Stimulated activated CD4-positive, alpha-beta T cell treated with anti-CD3 and anti-CD28 coated beads, TNF-alpha, amount 100 ng/mL, for 1 hour (primary cell): ENCODE measurements at places on chromosomes 1 and 21.

DNA sequence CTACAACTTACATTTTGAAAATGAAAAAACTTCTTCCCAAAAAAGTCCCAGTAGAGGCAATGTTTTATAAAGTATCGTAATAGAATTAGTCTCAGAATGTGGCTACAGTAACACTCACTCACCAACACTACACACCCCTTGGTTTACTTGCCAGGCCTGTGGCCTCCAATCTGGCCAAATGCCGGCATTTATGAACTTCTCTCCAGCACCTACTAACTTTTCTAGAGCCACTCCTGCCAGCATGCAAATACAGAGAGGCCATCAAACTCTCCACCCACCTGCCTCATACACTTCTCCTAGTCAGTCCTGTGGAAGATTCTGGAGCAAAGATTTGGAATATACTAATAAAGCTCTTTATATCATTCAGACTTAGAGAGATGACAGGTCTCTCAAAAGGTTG is 32.3 kb downstream of the STPG1 start:
- no peak for DNase-seq

DNA sequence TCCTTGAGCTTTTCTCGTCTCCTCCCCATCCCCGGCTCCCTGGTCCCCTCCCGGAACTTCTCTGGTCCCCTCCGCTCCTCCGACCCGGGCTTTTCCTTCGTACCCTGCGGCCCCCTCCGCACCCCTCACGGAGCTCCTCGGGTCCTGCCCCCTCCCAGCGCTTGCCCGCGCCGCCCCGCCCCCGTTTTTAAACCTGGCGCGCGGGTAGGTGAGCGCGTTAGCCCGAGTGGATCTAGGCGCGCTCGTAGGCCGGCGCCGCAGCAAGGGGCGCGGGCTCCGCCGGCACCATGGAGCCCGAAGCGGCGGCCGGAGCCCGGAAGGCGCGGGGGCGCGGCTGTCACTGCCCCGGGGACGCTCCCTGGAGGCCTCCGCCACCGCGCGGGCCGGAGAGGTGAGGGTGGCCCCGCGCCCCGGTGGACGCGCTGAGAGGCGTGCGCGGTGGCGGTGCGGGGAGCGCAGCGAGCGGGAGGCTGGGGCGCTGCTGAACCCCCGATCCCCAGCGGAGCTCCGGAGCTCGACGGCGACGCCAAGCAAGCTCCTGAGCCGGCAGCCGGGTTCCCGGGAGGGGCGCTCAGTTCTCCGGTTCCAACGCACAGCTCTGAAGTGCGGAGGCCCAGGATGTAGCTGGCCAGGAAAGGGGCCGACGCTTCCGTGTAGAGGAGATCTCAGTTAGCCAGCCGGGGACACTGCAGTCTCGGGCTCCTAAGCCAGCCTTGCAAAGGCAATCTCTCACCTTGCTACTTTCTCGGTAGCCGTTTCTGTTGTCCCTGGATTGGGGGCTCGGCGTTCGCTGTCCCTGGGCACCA is at the start of gene RIPPLY3:
Gene RIPPLY3 (plus strand): TSS at position 217 of the 806 bp plus-strand sequence. CDS start 71 bp downstream, at position 288.
- no peak for DNase-seq

GRCh38 chr1:205189131-205189530 is 22.4 kb downstream of the DSTYK start:
- DNase-seq: no peak

- no peak for DNase-seq
Observed at GRCh38 chr1:197327776-197328364, 59.8 kb downstream of the CRB1 start.
